Nucleus accumbens (tissue), 56 donors: ENCODE measurements at places on chromosomes 2 and 18.

DNA sequence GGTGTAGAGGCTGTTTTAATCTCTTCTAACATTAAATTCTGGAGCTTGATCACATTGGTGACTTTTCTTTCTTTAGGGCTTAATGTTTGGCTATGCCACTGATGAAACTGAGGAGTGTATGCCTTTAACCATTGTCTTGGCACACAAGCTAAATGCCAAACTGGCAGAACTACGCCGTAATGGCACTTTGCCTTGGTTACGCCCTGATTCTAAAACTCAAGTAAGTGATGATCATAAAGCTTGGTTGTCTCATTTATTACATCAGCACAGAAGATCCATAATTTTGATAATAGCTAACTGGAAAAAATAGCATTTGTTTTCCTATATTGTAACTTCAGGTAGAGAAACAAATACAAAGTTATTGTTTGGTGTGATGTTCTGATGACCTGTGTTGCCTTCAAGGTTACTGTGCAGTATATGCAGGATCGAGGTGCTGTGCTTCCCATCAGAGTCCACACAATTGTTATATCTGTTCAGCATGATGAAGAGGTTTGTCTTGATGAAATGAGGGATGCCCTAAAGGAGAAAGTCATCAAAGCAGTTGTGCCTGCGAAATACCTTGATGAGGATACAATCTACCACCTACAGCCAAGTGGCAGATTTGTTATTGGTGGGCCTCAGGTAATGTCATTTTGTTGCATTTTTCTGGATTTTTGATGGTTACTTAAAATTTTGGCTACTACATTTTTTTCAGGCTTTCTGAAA, 2.9 kb downstream of the MAT2A start:
- DNase-seq: no peak

GRCh38 chr2:167253025-167253424, 364.7 kb downstream of the XIRP2 start:
- DNase-seq: no peak

GRCh38 chr2:20928617-20929016, 105.7 kb upstream of the LDAH start:
- no peak for DNase-seq

- no peak for DNase-seq
Observed at GRCh38 chr18:8899000-8899399, 193.6 kb downstream of the MTCL1 start.

DNA sequence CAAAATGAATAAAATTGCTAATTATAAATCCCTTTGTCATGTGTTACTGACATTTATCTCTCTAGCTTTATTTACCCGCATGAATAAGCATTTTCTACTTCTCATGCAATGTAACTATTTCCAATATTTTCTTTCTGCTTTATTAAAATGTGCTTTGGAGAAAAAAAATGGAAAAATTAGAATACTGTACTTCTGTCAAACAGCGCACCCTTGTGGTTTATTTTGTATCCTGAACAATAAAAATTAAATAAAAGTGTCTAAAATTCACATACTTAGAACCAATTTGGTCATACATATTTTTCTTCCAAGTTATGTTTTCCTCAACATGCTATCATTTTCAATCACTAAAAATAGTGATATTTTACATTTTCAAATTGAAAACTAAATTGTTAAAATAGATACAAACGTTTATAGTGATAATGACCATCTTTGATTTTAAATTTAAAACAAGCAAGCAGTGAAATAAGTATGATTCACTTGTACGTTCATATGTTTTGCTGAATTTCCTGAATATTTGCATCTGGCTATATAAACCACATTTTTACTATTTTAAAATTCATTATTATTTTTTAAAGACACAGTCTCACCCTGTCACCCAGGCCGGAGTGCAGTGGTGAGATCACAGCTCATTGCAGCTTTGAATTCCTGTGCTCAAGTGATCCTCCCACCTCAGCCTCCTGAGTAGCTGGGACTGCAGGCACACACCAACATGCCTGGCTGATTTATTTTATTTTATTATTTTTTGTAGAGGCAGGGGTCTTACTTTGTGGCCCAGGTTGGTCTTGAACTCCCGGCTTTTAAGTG, 95.9 kb upstream of the GRB14 start:
- DNase-seq: no peak

GRCh38 chr2:62222674-62223073, 26.8 kb downstream of the B3GNT2 start:
- DNase-seq: no peak

DNA sequence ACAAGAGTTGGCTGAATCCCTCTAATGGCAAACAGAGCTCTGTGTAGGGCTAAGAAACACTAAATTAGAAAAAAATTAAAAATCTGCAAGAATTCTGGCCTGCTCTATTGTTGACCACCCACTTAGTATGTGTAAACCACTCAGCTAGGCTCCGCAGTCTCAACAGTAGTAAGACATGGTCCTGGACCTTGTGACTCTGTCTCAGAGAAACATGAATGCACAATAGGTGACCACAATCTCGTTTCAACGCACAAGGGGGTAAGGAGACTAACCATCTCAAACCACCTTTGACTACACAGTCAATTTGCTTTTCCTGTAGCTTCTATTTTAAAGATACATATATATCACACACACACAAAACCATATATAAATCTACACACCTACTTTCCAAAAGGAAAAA, 16.5 kb downstream of the SEPTIN10 start:
- no peak for DNase-seq
